CMK (cell line): ENCODE measurements at places on chromosomes 13 and 19.

GRCh38 chr19:5680437-5681368 is at the start of the genes HSD11B1L and MICOS13:
TSS of gene HSD11B1L (plus strand) at chr19:5681027. CDS start at chr19:5684833, 3,806 bp downstream.
TSS of gene MICOS13 (minus strand) at chr19:5680516. CDS start at chr19:5680486, 30 bp downstream.
- DNase-seq, result peak; percentile 98

GRCh38 chr13:24922387-24922744 is 158.4 kb downstream of the RNF17 start:
- DNase-seq, result peak; percentile 8

DNA sequence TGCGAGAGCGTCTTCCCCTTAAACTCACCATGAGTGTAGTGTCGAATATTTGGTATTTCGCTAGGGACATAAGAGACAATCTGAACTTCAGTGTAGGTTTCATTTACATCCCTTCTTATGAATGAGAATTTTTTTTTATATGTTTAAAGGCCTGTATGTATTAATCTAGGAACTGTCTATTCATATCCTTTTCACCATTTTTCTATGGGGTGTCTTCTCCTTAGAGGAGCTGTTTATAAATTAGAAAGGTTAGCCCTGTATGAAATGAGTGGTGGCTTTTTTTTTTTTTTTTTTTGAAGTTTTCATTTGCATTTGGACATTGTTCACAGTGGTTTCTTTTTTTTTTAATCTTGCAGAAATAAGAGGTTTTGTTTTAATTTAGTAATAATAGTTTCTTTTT is 7.6 kb downstream of the ZNF146 start:
- no peak for DNase-seq

DNA sequence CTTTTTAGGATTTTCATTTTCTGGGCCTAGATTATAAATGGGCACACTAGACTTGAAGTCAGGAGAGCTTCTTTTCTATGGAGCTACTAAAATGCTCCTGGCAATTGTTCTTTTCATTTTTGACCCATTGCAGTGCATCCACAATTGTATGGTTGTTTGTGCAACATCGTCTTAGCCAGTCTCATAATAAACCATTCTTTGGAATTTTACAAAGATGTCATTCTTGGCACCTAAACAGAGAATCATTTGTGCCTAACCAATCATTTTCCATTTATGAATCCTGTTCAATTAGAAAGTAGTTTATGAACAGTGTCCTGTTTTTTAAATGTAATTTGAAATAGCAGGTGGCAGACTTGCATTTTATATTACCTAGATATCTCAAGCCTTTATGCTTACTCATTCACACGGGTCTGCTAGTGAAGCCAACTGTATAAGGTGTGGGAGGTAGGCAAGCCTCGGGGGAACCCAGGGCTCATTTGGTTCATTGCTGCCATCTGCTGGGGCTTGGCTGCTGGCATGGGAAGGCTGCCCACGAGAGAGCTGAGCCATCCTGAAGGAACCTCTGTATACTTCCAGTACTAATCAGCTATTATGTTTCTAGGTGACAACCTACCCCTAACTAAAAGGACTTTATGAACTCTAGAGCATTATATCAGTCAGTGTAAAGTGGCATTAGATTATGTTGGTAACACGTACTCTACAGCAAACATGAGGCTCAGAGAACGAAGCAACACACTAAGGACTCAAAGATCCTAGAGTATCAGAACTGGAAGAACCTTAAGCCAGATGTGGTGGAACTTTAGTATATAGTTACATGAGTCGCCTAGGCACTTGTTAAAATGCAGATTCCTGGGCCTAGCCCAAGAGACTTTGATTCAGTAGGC is 60.0 kb downstream of the TPT1 start:
- no peak for DNase-seq

DNA sequence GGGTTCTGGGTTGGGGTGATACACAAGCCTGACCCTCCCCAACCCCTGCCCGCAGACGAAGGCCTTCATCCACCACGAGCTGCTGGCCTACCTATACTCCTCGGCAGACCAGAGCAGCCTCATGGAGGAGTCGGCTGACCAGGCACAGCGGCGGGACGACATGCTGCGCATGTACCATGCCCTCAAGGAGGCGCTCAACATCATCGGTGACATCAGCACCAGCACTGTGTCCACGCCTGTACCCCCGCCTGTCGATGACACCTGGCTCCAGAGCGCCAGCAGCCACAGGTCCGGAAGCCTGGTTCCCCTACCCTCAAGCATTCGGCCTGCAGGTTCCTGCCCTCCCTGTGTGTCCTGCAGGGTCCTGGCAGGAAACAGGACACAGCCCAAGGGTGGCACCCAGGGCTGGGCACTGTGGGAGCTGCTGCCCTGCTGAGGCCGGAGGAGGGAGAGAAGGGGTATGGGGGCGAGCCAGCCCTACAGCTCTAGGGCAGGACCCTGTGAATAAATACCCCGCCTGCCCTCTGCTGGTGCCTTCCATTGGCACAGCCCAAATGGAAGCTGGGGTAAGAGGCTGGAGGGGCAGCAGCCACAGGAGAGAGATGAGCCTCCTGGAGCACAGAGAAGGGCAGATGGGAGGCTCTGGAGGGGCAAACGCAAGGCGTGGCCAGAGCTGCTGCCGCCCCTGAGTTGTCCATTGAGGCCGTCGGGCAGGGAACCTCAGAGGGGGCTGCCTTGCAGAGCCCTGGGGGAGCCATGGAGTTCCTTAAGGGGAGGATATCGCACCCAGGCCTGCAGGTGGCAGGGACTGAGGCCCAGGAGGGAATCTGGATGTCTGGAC is 6.8 kb downstream of the TMED1 start:
- no peak for DNase-seq

- DNase-seq, result no peak
Observed at GRCh38 chr19:18802354-18802753, 11.2 kb upstream of the COMP start.

DNA sequence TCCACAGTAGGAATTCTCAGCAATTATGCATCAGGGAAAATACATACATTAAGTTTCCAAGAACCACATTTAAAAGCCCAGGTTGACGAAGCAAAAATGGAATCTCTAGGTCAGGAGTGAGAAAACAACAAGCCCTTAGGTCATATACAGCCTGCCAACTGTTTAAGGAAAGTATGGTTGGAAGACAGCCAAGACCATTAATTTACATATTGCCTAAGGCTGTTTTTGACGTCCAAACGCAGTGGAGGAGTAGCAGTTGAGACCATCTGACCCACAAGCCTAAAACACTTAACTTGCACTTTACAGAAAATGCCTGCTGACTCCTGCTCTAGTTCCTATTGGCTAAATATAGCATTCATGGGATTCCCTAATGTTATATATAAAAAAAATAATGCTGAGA is 299.0 kb downstream of the ITGBL1 start:
- DNase-seq, result no peak

DNA sequence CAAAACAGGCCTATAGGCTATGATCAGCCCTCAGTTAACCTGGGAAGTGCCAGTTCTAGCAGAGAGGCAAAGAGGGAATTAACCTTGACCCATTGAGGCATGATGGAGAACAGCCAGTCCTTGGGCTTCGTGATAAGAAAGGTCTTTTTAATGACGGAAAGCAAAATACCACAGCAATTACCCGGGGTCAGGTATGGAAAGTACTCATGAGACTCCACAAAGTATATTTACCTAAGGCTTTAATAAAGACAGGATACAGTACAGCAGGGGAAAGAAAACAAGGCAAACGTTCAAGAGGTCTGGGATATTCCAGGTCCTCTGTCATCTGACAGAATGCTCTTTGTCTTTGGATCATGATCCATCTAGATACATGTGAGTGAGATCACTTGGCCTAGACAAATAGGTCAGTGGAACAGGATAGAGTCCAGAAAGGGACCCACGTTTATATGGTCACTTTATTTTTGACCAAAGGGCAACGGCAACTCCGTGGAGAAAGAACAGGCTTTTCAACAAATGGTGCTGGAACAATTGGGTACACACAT is 52.2 kb downstream of the WDFY2 start:
- DNase-seq, result no peak

DNA sequence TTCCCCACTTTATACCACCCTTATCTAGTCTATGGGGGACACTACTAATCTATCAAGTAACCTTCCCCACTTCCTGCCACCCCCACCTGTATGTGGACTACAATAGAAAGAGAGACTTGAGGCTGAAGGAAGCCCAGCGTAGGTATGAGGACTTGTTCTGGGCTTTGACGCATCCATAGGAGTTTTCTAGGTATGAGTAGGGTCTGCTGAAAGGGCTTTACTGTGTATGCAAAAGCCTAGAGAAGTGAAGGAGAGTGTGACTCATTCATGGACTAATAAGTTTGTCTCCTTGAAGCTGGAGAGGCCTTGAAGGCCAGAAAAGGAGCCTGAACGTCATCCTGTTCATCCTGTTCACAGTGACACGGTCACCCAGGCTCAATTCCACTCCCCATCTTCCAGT is 21.8 kb downstream of the TINCR start:
- no peak for DNase-seq

- no peak for DNase-seq
Observed at GRCh38 chr13:112185466-112185865, 118.5 kb downstream of the SOX1 start.

GRCh38 chr13:91346850-91347201 is 661 bp upstream of the MIR17HG start:
- no peak for DNase-seq

GRCh38 chr13:97298816-97299215 is 76.7 kb downstream of the MBNL2 start:
- no peak for DNase-seq

- DNase-seq, result no peak
Observed at GRCh38 chr13:46521486-46521885, 31.5 kb upstream of the LRCH1 start.

DNA sequence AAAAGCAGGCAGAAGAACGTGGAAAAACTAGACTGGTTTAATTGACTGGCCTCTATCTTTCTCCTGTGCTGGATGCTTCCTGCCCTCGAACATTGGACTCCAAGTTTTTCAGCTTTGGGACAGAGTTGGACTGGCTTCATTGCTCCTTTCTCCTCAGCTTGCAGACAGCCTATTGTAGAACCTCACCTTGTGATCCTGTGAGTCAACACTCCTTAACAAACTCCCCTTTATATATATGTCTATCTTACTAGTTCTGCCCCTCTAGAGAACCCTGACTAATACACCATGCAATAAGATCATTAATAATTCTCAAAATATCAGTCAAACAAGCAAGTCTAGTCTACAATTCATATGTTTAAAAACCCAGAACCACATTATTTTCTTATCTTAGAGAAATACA is 662.4 kb downstream of the TBC1D4 start:
- no peak for DNase-seq

DNA sequence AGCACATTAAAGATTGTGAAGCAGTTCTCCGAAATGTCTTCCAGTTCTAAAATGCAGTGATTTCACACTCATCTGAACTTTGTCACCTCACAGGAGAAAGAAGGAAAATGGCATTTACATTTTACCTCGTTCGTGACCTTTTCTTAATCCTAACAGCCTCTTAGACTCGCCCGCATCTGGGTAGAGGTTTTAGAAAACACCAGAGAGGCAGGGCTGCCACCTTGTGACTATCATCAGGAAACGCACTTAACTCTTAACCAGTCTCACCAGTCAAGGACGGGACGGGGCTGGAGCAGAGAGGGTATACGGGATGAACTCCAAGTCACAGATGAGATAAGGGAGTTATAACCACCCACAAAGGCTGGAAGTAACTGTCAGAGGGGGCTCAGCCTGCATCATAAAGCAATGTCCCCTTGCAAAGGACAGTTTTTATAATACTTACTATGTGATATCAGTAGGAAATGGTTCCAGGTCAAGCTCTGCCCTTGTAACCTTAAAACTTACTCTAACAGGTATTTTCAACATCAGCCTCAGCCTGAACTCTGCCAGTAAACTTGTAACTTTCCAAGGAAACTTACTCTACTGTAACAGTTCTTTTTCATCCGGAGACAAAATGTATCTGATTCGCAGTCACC is 8.6 kb upstream of the CEACAM6 start:
- DNase-seq, result no peak

- DNase-seq, result no peak
Observed at GRCh38 chr19:40686882-40687524, 3.4 kb downstream of the NUMBL start.

- peak; percentile 84 for DNase-seq
Observed at GRCh38 chr19:2096034-2096479, at the start of gene MOB3A. TSS of gene MOB3A (minus strand) at chr19:2096326. CDS start at chr19:2078560, 17,766 bp downstream.

DNA sequence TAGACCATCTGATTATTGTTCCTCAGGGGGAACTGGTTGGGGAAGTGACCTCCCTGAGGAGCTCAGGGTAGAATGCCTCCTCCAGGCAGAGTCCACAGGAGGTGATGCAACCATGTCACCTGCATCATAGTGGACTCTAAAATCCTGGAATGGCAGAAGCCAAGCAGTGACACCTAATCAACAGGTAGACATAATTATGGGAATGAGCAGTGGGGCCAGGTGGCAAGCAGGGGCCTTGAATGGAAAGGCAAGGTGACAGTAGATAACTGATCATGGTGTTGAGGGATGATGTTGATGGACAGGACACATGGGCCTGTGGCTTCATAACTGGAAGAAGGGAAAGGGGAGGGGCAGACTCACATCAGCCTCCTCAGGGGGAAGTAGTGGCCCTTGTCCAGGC is 27.3 kb upstream of the IRS2 start:
- DNase-seq, result no peak

- no peak for DNase-seq
Observed at GRCh38 chr13:74066937-74067336, 67.3 kb downstream of the KLF12 start.

GRCh38 chr13:29963089-29963488 is 112.7 kb upstream of the UBL3 start:
- DNase-seq, result no peak

DNA sequence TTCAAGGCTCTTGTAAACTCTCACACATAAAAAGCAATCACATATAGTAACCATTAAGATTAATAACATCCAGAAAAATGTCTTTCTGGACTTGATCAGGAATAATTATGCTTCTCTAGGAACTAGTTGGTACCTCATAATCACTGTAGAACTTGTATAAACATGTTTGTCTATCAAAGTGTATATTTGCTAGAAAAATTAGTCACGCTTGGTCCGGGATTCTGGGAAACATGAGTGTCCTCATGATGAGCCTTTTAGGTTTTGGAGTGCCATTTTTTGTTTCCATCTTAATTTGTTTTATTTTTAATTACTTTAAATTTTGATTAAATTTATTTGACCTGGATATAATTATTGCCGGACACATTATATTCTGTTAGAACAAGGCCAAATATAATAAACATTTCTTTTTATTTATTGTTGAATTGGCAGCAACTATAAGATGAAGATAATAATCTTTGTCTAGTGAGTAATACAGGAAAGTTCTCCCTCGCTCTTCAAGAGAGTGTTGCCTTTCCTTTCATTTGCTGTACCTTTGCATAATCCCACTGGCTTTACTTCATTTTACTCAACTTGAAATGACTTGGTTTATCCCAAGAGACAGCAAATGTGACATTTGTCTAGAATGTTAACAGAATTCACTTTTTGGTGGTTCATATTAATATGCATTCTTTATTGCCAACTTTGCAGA is 207.0 kb downstream of the NALCN start:
- DNase-seq, result no peak

- DNase-seq, result no peak
Observed at GRCh38 chr19:16143399-16144215, at the start of gene HSH2D. TSS of gene HSH2D (plus strand) at chr19:16143685. CDS start at chr19:16148751, 5,066 bp downstream.

- no peak for DNase-seq
Observed at GRCh38 chr13:113084943-113085540, 20.5 kb upstream of the F7 start.
